CD4-positive, alpha-beta T cell treated with Interleukin-6 at 100 ng/mL for 8 hours (primary cell): ENCODE measurements at places on chromosomes 4 and X.

GRCh38 chr4:52198294-52198693, 147.2 kb downstream of the SPATA18 start:
- no peak for DNase-seq

GRCh38 chr4:3399277-3400194, 42.2 kb upstream of the HGFAC start:
- no peak for DNase-seq

- DNase-seq: no peak
Measured at GRCh38 chr4:169768385-169768784, 10.6 kb upstream of the HPF1 start.

DNA sequence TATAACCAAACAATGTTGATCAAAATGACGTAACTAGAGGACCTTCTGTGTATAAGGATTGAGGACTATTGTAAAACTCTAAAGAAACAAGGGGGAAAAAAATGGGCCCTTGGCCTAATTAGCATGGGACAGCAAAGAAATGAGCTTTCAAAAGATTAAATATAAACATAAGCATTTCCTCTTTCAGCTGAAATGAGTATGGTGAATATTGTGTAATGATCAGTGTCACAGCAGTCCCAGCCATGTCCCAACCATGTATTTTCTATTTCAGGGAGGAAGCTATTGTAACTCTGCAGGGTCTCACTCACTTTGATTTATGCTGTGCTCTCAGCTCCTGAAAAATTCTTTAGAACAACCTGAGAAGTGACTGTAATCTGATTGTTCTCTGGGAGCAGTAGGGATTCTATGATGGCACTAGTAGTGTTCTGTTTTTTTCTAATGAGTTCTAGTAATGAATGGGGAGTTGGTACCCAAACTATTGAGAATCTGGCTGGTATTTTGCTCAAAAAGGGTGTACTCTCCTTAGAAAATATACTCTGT, 25.8 kb downstream of the ANXA10 start:
- no peak for DNase-seq

DNA sequence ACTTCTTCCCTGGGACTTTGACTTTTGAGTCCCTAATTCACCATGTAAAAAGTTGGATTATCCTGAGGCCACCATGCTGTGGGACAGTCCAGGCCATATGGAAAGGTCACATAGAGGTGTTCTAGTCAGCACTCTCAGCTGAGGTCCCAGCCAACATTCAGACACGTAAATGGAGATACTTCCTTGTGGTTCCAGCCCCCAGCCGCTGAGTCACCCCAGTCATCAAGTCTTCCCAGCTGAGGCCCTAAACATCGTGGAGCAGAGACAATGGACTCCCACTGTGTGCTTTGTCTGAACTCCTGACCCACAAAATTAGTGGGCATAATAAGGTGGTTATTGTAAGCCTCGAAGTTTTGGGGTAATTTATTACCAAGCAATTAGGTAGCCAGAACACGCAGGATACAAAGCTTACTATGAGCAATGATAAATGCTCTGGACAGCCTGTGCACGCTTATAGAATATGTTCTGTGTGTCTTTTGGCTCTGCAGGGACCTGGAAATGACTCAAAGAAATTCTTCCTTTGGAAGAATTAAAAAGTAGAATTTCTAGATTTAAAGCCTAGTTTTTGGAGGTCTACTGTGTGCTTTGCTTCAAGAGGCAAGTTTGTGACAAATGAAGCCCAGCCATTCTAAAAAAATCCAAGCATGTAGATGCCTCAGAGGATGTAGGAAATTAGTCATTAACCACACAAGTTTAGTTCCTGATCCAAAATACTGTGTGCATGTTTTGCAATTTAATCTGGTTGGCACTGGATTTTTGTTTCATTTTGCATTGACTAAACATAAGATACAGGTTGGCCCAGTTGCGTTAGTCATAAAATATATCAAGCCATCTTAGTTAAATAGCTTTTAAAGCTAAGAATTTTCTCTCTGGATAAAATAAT, 33.2 kb upstream of the SLC9A7 start:
- DNase-seq: peak; percentile 5

DNA sequence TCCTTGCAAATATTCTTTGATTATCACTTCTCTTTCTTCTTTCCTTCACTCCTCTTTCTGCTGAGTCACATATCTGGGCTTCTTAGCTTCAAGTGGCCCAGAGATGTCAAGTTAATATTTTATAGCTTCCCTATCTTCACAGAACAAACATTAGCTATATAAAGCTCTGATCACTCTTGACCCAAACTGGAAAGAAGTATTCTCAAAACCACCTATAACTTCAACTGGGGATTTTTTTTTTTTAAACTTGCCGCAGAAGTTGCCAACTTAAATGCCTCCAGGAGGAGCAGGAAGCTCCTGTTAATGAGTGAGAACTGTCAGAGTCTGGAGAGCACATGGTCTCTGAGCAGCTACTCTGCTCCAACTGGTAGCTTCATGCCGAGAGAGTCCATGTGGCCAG, 233.3 kb upstream of the EDNRA start:
- no peak for DNase-seq

- DNase-seq: no peak
Measured at GRCh38 chr4:184163813-184164212, 53.9 kb downstream of the ENPP6 start.

DNA sequence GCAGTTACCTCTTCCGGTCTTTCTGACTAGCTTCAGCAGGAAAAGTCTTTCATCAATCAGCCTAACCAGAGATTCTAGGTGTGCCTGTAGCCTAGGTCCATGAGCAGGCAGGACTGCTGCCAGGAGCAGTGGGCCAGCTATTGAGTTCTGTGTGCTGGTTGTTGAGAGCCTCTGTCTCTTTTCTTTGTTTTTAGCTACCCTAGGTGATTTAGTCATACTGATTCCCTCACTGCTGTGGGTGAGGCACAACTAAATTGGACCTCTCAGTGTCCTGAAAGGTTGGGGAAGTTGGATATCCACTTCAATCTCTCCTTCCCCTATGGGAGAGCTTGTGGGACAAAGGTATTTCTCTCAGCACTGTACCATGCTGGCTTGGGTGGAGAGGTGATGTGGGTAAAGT, 354.9 kb downstream of the GPAT3 start:
- no peak for DNase-seq

DNA sequence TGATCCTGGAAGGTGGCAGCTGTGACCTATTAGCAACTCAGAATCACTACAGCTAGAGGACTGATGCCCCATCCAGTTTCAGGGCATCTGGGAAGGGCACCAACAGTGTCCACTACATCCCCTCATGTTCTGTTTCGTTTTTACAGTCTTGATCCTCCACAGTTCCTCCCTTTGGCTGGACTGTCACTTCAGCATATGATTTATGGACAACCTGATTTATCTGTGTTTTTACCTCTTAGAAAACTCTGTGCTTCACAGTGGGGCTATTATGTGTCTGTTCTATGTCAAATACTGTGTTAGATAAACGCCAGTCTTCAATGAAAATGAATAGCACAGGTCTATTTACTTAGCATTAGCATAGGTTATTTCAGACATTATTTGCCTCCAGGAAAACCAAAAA, 63.1 kb upstream of the GRPR start:
- no peak for DNase-seq

- no peak for DNase-seq
Measured at GRCh38 chrX:119105826-119106225, 21.8 kb downstream of the KIAA1210 start.

GRCh38 chr4:26342328-26343037, 21.7 kb downstream of the RBPJ start:
- no peak for DNase-seq

- no peak for DNase-seq
Measured at GRCh38 chr4:88177983-88178625, 19.7 kb upstream of the ABCG2 start.

GRCh38 chr4:3397128-3397527, 44.6 kb upstream of the HGFAC start:
- DNase-seq: no peak

- DNase-seq: peak; percentile 59
Measured at GRCh38 chr4:164956766-164957643, 20.5 kb downstream of the TRIM61 start.

GRCh38 chr4:139282065-139282720, 2.2 kb upstream of the MGARP start:
- no peak for DNase-seq

- no peak for DNase-seq
Measured at GRCh38 chr4:44147571-44148075, 301.0 kb downstream of the KCTD8 start.

DNA sequence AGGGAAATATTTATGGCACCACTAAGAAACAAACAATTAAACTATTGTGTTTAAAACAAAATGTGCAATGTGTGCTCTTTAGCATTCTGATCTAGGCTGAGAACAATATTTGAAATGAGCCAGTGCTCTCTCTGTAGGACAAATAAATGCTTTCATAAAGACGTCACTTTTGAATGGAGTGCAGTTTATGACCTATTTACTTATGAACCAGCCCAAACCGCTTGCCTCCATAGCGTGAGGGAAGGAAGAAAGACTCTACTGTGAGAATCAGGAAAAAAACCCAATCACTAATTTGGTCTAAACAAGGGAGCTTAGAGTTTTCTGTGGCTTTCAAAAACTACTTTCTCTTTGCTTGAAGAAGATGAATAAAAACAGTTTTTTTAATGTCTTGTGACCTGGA, 39.4 kb downstream of the SAT1 start:
- DNase-seq: no peak

- DNase-seq: no peak
Measured at GRCh38 chr4:41573502-41574001, 35.6 kb downstream of the LIMCH1 start.

- DNase-seq: no peak
Measured at GRCh38 chrX:150199803-150200202, 163.3 kb upstream of the MAMLD1 start.

DNA sequence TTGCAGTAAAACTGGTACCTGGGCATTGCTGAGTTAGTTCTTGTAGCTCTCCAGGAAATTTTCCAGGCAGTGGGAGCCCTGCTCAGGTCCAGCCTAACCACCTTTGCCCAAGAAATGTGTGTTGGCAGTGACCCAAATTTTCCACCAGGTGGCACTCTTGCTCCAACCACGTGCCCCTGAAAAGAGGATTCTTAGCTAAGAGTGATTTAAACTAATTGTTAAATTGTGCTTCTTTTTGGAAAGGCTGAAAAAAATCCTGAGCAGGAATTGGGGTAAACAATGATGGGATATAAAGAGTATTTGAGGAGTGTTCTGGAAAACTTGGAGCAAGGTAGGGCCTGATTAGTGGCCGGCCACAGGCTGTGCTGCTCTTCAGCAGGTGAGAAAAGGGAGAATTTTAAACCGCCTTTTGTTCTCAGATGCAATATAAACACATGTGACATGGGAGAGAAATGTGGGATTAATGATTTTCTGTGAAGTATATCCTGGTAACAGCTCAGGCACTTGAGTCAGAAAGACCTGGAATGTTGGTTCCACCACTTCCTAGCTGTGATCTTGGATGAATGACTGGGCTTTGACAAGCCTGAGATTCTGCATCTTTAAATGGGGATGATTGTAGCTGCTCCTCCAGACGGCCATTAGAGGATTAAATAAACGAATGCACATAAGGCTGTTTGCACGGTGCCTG, 219.6 kb downstream of the PTTG2 start:
- peak; percentile 72 for DNase-seq

DNA sequence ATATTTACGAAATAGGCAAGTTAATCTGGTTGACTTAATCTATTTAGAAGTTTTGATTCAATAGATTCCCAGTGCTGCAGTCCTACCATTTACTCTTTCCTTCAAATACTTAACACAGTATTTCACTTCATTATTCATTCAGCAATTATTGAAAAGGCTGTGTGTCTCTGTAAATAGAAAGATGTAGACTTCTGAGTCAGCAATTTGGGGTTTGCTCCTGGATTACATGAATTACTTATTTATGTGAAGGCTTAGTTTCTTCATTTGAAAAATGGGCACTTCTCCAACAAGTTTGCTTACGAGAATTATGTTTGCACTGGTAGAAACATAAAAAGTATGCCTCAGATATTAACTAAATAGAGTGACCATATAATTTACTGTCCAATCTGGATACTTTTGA, 17.4 kb downstream of the ADAM29 start:
- DNase-seq: no peak

DNA sequence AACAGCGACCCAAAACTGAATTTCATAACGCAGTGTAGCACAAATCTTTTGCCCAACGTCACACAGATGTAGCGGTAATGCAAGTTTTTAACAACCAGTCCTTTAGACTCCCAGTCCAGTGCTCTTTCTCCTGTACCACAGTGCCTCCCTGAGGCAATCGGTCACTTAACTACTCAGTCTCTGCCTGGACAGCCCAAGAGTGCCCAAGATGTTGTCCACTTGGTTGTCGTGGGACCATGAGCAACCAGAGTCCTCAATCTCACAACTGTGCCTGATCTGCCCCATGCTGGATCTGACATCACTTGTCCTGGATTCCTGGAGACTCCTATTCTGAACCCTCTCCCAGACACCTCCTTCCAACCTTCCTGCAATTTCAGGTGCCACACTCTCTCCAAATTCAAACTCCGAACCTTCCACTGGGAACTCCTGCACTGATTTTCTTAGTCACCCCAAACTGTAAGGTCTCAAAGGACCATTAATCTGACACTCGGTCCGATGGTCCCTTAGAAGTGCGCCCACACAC, 702 bp downstream of the MMGT1 start:
- no peak for DNase-seq

- no peak for DNase-seq
Measured at GRCh38 chr4:20662851-20663250, 37.4 kb upstream of the PACRGL start.

DNA sequence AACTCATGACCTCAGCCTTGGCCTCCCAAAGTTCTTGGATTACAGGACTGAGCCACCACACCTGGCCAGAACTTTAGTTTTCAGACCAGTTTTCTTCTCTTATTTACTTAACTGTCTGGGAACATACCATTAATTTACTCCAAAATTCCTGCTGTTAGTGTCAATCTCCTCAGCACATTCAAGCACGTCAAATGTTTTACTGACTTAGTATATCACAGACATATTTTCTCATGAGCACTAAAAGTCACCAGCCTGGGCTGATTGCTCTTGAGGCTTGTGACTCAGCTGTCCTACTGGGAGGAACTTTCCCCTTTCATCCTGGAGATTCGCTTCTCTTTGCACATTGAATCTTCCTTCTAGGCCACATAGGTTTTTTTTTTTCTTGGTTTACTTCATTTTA, 109.6 kb downstream of the PCDH18 start:
- DNase-seq: no peak

DNA sequence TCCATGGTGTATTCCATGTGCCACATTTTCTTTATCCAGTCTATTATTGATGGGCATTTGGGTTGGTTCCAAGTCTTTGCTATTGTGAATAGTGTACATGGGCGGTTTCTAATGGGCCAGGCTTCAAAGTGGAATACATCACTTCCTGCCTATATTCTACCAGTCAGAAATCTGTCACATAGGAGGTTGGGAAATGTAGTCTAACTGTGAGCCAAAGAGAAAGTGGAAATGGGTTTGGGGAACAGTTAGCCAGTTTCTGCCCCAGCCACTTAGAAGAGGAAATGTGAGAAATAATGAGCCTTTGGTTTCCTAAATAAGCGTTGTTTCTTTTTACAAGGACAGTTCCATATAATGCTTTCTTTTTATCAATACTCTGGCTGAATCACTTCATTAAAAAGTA, 85.1 kb upstream of the AP1S2 start:
- DNase-seq: no peak

- DNase-seq: no peak
Measured at GRCh38 chrX:140507982-140508305, 3.1 kb upstream of the SOX3 start.

GRCh38 chr4:74632634-74633033, 161.7 kb downstream of the BTC start:
- DNase-seq: peak; percentile 39
